Fibroblast of skin of left quadriceps (primary cell): ENCODE measurements at places on chromosomes 7 and 10.

GRCh38 chr10:113960617-113961181, 83.0 kb upstream of the ADRB1 start:
- no peak for DNase-seq

DNA sequence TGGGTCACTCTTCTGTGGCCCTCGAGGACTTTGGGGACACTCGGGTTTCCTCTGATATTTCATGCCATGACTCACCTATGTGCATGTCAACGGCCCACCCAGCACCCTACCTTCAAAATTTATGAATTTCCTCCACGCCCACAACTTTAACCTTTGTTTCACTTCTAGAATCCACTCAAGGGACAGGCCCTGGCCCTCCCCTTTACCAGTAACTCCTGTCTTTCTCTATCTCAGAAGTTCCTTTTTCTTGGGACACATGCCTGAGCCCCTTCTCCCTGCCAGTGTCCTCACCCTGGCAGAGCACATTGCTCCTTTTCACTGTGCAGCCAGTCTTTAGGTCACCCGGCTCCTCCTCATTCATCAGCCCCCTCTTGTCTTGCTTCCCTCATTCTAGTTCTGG, 282.5 kb upstream of the KLF6 start:
- no peak for DNase-seq

DNA sequence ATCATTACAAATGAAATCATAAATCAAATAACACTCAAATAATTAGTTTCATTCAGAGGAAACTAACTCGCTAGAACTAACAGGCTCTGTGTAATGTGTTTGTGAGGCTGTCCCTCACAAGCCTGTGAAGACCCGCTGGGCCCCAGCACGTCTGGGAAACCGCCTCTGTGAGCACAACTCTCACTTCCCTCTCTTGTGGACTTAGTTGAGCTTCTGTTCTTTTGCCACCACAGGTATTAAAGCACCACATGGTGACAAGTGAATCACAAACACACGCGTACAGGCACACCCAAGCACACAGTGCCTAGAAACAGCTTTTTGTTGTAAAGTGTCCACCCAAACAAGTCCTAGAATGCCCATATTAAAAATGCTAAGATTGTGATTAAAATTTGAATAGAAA, 51.0 kb downstream of the ZNF777 start:
- no peak for DNase-seq

GRCh38 chr10:52951824-52952223, 179.2 kb upstream of the MBL2 start:
- DNase-seq = no peak

DNA sequence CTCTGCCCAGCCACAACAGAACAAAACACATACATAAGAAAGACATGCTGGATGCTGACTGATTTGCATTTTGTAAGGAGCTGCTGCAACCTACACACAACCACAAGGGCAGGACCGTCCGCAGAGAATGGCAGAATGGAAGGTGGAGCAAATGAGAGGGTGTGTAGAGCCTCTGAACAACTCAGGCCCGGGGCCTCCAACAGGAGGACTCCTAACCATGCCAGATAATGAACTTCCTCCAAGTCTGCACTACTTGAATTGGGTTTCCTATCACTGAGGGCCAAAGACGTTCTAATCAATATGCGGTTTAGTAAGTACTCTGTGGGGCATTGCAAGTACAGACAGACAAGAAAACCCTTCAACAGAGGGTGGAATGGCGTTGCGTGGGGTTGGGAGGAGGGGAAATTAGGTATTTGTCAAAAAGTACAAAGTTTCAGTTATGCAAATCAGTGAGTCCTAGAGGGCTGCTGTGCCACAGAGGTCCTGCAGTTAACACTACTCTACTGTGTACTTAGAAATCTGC, 14.6 kb downstream of the VOPP1 start:
- DNase-seq = no peak

GRCh38 chr7:50497068-50497642, 47.0 kb upstream of the FIGNL1 start:
- DNase-seq = no peak

GRCh38 chr10:81680359-81680758, 194.6 kb upstream of the NRG3 start:
- DNase-seq = no peak

GRCh38 chr10:76080991-76081390, 649.6 kb downstream of the LRMDA start:
- DNase-seq = no peak

GRCh38 chr10:1809139-1809741, 71.9 kb upstream of the ADARB2 start:
- no peak for DNase-seq

GRCh38 chr7:13727751-13728150, 261.7 kb downstream of the ETV1 start:
- DNase-seq = no peak

DNA sequence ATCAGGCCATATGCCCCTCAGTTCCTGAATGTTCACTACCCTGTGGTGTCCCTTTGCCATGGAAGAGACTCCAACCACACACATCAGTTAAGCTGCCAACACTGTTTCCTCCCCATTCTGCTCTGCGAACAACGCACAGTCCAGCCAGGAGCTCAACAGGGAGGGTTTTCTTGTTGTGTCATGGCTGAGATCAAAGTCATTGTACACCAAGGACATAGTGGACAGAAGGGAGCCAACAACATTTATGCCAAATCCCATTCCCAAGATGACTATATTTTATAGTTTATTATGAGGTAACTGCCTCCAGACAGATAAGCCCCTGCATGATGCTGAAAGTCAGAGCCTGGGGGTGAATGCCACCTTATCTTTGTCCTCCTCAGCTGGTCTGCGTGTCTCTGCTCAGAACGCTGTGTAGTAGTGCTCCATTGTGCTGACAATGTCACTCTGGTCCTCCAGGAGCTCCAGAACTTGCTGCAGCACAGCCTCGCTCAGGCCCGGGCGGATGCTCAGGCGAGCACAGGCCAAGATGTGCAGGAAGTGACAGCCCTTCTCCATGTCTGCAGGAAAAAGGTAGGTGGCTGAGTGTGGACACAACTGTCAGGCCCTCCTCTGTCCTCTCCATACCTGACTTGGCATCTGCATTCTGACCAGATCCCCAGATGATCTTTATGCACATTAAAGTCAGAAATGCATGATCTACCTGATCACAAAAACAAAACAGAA, 27.1 kb upstream of the SH3PXD2A start:
- DNase-seq = no peak
